ENCODE measurements at places on chromosomes 11 and 22.

- no peak for DNase-seq
These were observed 14.9 kb upstream of the MS4A4A start for GRCh38 chr11:60265373-60266214.

DNA sequence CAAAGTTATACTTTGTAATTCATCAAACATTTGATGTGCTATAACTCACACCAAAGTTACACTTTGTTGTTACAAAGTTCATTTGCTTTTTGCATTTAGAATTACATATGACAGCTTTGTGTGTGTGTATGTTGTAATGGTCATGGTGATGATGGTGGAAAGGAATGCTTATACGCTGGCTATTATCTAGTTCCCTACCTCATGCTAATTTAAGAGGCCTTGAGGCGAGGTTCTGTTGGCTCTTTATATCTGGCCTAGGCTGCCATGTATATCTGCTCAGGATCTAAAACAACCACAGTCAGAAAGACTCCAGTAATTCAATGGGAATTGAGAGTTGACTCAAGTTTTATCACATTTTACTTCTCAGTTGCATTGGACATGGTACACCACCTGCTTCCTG is 123.4 kb downstream of the SLC17A6 start:
- DNase-seq: no peak

GRCh38 chr11:64207256-64208085 is 950 bp downstream of the FERMT3 start:
- peak; percentile 85 for DNase-seq

DNA sequence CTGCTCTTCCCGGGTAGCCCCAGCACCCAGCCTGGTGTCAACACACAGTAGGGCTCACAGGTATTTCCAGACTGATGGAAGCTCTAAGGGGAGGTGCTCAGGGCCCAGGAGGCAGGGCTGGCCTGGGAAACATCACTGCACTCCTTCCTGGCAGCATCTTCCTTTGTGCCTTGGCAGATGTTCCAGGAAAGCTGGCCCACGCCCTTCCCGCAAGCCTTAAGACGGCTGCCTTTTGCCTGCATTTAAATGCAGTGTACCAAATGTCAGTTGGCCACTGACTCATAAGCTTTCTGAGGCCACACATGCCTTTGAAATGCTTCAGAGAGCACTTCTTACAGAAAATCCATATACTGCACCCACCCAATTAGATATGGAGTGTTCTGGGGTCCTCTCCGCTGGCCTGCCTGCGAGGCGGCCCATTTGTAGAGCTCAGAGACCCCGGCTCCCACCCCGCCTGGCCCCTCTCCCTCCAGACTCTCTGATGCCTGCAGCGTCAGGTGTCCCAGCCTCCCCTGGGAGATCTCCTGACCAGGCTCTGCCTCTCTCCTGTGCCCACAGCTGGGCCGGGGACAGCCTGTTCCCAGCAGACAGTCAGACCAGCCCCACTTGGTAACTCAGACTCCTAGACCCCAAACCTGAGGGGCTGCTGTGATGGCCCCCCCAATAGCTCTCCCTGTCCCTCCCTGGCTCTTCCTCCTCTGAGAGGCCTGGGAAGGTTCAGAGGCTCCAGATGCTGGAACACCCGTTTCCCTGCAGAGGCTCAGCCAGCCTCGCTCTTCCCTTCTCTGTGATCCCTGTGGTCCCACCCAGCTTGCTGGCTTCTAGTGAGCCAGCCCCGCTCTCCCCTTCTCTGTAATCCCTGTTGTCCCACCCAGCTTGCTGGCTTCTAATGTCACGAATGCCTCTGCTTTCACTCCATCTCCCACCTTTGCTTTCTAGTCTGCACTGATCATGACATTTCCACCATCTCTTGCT is 47.6 kb upstream of the THY1 start:
- no peak for DNase-seq

DNA sequence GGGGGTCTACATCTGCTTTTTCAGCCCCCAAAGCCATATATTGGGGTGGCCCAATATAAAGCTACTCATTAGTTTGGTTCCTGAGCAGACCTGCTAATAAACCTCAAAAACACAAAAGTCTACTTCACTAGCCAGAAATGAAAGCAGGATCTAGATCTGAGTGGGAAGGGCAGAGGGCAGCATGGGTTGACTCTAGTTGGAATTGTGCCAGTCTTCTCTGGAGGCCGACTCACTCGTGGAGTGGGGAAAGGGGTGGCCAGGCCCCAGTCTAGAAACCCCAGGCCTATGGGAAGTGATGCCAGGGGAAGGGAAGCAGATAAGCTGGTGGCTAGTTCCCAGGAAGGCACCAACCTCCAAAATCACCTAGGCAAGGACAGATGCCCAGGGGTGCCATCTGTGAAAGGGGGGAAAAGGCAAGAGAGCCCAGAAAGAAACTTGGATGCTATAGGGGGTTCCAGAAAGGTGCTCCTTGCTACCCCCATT is 5.3 kb downstream of the PATZ1 start:
- no peak for DNase-seq

- no peak for DNase-seq
These were observed 19.7 kb upstream of the MYRF start for GRCh38 chr11:61732705-61733104.

DNA sequence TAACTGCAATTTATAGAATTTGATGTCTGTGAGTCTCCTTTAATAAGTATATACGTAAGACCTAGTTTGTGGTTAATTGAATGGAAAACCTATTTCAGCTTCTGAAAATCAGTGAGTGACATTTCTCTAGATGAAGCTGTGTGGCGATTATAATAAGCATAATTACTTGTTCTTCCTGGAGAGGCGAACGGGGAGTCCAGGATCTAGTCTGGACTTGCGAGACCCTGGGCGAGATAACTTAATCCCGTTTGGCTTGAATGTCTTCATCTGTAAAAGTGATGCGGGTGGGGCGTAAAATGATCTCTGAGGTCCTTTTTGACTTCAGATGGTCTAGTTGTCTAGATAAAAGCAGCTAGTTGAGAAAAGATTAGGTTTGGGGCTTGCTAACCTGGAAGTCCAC is 1.1 kb downstream of the PRRG4 start:
- DNase-seq: no peak

- DNase-seq: no peak
These were observed 107.9 kb upstream of the BMAL1 start for GRCh38 chr11:13169709-13170108.

DNA sequence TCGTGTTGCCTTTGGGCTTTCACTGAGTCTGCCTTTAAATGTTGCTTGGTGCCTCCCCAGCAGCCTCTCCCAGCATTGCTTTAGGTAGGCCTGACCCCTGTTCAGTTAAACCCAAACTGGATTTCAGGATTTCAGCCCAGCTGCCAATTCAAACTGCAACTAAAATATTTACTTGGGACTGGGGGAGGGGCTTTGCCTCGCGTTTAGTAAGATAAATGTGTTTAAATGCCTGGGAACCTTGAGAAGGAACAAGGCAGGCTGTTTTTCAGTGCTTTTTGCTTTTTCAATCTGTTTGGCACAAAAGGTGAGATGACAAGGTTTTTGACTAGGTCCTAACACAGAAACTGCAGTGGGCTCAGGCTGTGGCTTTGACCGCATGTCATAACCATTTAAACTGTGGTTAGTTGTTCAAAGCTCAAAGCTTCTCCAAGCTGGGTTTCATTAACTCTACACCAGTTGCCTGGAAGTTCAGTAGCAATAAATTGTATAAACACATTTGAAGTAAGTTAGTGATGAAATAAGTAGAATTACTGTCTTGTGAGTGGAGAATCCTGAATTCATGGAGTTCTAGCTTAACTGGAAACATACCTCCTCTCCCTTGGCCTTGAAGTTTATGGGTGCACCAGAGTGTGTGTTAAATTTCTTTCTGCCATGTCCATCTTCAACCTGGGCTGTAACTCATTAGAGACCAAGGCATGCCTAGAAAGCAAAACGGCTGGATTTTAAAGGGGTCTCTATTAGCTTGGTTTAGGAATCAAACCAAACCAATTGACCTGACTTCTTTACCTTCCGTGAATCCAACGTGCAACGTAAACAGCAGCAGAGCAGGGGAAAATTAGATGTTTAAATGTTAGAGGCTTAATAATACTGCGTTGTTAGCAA is 3.6 kb downstream of the PKNOX2 start:
- no peak for DNase-seq

GRCh38 chr11:36702330-36703054 is 104.5 kb upstream of the RAG2 start:
- DNase-seq: no peak

GRCh38 chr11:60485987-60486386 is 6.6 kb upstream of the MS4A12 start:
- DNase-seq: no peak

GRCh38 chr11:7077101-7077500 is 11.7 kb upstream of the RBMXL2 start:
- DNase-seq: no peak

- no peak for DNase-seq
These were observed 14.0 kb downstream of the OTOG start for GRCh38 chr11:17561111-17561415.

DNA sequence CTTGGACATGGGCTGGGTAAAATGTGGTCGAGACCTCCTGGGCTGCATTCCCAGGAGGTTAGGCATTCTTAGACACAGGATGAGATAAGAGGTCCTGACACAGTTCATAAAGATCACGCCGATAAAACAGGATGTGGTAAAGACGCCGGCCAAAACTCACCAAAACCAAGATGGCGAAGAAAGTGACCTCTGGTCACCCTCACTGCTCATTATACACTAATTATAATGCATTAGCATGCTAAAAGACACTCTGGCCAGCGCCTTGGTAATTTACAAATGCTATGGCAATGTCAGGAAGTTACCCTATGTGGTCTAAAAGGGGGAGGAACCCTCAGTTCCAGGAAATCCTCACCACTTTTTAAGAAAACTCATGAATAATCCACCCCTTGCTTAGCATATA is 983.3 kb downstream of the OPCML start:
- DNase-seq: no peak

DNA sequence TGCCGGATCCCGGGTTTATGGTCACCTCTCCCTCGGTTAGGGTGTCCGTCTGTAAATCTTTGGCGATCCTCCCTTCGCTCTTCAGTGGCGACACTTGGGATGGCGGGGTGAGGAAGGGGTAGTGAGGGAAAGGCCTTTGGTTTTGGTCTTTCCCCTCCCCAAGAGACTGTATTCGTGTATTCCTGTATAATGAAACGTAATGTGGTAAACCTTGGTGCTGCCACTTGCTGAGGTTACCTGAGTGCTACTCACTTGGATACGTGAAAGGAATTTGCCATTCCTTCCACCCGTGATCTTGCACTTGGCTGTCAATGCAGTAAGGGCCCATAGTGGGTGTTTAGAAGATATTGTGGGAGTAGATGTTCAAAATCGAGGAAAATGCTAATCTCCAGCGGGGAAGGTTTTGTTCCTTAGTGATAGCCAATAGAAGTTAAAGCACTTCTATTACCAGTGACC is 578 bp upstream of the NUP160 start:
- no peak for DNase-seq

- DNase-seq: no peak
These were observed 23.3 kb upstream of the TMPRSS5 start for GRCh38 chr11:113729456-113729855.

GRCh38 chr11:57541169-57541568 is 3.8 kb downstream of the SMTNL1 start:
- no peak for DNase-seq

DNA sequence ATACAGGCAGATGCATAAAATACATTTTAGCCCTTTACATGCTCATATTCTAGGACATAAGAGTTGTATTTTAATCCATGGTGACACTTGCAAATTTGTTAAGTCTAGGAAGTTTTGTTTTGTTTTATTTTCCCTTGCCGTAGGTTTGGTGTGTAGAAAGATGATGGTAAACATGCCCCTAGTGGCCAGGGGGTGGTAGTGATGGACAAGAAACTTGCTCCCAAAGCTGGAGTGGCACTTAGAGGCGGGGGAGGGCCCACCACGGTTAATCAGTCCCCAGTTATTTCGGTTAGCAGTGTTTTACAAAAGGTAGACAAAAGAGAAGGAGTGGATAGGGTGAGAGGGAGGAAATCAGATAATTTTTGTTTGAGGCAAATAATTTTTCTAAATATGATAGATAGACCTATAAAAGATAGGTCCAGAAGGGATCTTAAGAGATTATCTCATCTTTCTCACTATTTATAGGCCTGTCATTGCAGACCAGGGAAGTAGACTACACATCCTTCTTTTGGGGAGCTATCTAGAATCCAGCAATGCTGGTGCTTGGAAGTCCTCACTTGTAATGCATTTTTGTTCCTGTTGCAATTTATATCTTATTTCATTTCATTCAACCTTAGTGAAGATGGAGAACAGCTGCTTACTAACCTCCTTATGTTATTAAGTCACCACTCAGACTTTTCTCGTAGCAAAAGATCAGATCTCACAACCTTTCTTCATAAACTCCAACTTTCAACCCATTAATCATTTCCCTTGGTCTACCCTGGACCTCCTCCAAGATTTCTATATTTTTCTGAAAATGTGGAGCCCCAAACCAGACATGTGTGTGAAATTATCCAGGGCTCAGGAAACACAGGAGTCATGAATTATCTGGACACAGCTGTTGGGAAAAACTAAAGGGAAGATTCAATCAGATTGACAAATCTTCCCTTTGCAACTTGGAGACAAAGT is 5.9 kb upstream of the BDNF start:
- DNase-seq: no peak

DNA sequence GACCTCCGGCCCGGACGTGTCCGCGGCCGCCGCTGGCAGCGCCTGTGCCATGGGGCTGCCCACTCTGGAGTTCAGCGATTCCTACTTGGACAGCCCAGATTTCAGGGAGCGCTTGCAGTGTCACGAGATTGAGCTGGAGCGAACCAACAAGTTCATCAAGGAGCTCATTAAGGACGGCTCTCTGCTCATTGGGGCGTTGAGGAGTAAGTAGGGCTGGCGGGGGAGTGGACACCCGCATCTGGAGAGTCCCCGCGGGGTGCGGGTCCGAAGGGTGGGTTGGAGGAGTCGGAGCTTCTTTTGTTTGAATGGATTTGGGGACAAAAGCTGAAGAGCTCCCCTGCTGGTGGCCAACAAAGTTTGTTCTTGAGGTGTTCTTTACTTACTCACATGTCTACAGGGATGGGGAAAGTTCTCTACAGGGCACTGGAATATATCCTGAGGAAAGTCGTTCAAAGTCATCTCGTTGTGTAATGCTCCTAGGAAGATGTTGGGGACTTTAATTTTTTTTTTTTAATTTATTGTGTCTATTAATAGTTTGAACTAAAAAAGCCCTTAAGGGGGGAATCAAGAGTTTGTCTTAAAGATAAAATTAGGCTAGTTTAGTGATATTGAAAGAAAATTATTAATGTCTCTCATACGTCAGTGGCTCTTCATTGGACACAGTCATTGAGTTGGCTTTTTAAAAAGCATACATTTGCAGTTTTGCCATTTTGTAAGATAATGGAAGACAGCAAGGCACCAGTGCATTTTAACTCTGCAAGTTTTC is 725 bp downstream of the ARHGAP42 start:
- peak; percentile 3 for DNase-seq

DNA sequence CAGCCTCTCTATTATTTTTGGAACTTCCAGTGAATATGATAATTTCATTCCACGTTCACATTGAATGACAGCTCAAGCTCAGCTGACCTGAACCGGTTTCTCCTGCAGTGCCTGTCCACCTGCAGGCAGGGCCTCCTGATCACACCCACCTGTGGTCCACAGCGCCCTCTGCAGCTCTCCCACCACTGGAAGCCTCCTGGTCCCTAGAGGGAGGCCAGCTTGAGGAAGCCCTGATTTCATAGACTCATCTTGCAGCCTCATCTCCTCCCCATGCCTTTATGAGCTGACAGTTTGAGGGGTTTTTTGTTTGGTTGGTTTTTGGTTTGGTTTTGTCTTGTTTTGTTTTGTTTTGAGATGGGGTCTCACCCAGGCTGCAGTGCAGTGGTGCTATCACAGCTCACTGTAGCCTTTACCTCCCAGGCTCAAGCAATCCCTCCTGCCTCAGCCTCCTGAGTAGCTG is 29.9 kb upstream of the MALAT1 start:
- peak; percentile 79 for DNase-seq

All from CD4-positive, alpha-beta T cell treated with Interleukin-17A for 4 hours (primary cell).